ENCODE measurements at places on chromosomes 2 and 18.

GRCh38 chr2:98280376-98281102 is 65.7 kb upstream of the CNGA3 start:
- H3K27me3 ChIP-seq, result no peaks in the 10 kb centered on the region
- H3K27ac ChIP-seq, result no peak overlapping the region
- DNase-seq, result no peak
- H3K4me3 ChIP-seq, result no peak overlapping the region

- H3K36me3 ChIP-seq, result no peaks in the 10 kb centered on the region
- H3K27me3 ChIP-seq, result no peaks in the 10 kb centered on the region
- H3K27ac ChIP-seq, result no peak overlapping the region
- DNase-seq, result no peak
- H3K4me1 ChIP-seq, result no peaks in the 10 kb centered on the region
- H3K4me3 ChIP-seq, result no peak overlapping the region
Observed at GRCh38 chr2:206616151-206616550, 26.1 kb upstream of the FAM237A start.

- H3K4me3 ChIP-seq, result no peak overlapping the region
- H3K27me3 ChIP-seq, result no peaks in the 10 kb centered on the region
- no peak for DNase-seq
- H3K4me1 ChIP-seq, result no peaks in the 10 kb centered on the region
Observed at GRCh38 chr2:110747522-110748488, 15.4 kb downstream of the ACOXL start.

DNA sequence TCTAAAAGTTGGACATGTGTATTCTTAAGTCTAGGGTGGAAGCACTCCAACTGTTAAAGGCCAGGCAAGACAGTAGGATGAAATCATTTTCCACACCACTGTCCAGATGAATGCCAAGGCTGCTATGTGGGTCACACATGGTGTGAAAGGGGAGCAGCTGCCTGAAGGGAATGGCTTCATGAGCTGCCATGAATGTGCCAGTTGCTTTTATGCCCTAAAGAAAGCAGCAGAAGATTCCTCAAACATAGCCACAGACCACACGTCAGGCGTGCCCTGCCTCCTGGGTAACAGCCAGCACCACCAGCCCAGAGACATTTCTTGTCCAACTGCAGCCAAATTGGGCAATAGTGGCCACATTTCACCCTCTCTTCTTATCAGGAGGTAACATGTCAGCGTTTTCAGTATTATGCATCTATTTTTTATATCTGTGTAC is 130.2 kb downstream of the MTCL1 start:
- no peaks in the 10 kb centered on the region for H3K4me1 ChIP-seq
- no peak overlapping the region for H3K4me3 ChIP-seq
- no peak for DNase-seq

DNA sequence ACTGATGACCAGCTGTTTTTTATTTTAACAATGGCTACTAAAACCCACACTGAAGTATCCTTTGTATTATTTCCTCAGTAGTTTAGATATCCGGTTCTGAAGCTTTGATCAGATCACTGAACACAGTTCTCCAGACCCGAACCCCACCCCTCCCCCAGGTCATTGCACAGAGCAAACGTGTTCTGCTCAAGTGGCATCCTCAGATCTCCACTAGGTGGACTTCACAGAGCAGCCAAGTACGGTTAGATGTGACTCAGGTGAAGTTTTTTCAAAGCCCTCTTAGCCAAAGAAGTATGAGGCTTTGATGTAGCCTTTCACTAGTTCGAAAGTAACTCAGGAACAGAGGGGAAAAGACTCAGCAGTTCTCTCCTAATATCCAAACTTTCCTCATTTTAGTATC is 142.7 kb upstream of the NRP2 start:
- H3K27ac ChIP-seq, result no peak overlapping the region
- no peak for DNase-seq
- no peaks in the 10 kb centered on the region for H3K27me3 ChIP-seq
- no peak overlapping the region for H3K4me3 ChIP-seq
- H3K4me1 ChIP-seq, result no peaks in the 10 kb centered on the region

All from thoracic aorta (tissue), 2 donors.